ENCODE measurements at places on chromosomes 6 and 20. TPM values are rescaled to one million over a fixed set of nuclear protein-coding genes. Genes with fewer than 3 reads are reported as not detected.

PBOV1 gene
- total RNA-seq = not detected

MUC22 gene
- 0.03 TPM for total RNA-seq

FGD2 gene
- total RNA-seq = not detected

NR2E1 gene
- 0.03 TPM for total RNA-seq
